Activated B cell treated with CpG ODN at 0.5 μM for 24 hours (primary cell): ENCODE measurements at places on chromosomes 5 and 9. TPM values are rescaled to one million over a fixed set of nuclear protein-coding genes. Genes with fewer than 3 reads are reported as not detected.

DNA sequence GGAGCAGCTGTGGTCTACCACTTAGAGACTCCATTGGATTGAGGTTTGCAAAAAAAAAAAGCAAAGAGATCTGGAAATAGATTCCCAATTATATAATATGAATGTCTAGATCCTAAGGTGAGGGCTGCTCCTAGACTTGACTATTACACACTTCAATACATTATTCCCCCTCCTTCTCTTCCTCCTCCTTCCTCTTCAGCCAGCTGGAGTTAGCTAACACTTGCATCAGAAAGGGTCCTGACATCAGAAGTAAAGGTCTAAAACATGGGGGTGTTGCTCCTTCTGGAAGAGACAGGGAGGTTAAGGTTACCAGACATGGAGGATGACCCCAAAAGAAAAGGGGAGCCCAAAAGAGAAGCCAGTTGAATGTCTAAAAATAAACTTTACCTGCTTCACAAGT, 12.9 kb upstream of the NR3C1 start:
- H3K27me3 ChIP-seq, result no peaks in the 10 kb centered on the region
- peaks cover 40% of the 10 kb centered on the region for H3K4me1 ChIP-seq
- H3K27ac ChIP-seq, result no peak overlapping the region

DNA sequence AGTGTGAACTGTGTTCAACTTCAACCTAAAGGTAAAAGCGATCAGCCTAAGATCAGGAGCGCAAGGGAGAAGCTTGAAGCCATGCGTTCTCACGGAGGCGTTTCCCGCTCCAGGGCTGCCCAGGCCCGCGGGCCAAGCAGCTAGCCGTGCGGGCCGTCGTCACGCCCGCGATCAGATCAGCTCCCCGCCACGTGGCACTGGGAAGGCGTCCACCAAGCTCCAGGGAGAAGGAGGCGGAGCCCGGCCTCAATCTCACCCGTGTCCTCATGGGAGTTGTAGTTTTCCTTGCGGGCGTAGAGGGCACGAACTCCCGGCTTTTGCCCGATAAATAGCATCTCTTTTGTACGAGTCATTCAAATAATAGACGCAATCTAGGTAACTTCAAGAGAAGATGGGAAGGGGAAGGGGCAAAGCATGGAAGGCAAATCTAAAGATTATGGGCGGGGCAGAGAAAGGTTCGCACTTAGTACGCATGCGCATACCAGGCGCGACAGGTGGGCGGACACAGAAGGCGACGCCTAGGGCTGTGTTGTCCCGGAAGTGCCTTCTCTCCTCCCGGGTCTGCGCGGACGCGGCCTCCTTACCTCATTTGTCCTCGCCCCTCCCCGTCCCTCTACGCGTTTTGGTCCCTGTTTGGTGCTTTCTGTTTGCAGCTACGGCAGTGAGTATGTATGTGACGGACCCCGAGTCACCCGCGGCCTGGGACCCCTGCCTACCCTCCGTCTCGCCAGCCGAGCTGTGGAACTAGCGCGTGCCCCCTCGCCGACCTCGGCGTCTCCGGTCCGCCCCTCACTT, 40.8 kb upstream of the ZCCHC7 start:
- H3K27ac ChIP-seq, result peak overlapping the region; percentile 95
- peaks cover 78% of the 10 kb centered on the region for H3K4me1 ChIP-seq
- no peaks in the 10 kb centered on the region for H3K27me3 ChIP-seq
- H3K4me3 ChIP-seq, result peak overlapping the region; percentile 94
- DNase-seq, result peak; percentile 78

- H3K27ac ChIP-seq, result no peak within 1 kb of the TSS
- peak within 1 kb of the TSS; percentile 74 for H3K4me3 ChIP-seq
- H3K4me1 ChIP-seq, result peaks cover 20% of the 10 kb centered on the region
- H3K27me3 ChIP-seq, result no peaks in the 10 kb centered on the region
Observed at GRCh38 chr5:151020304-151021110, at the start of gene GPX3. TSS of gene GPX3 (plus strand) at chr5:151020591. CDS start at chr5:151020655, 64 bp downstream.

GRCh38 chr9:137277329-137278041, at the start of gene TOR4A:
TSS of gene TOR4A (plus strand) at chr9:137277726. CDS start at chr9:137278690, 964 bp downstream.
- H3K4me1 ChIP-seq, result peaks cover 47% of the 10 kb centered on the region
- H3K27ac ChIP-seq, result peak within 1 kb of the TSS; percentile 93
- peak within 1 kb of the TSS; percentile 85 for H3K4me3 ChIP-seq
- no peaks in the 10 kb centered on the region for H3K27me3 ChIP-seq

- H3K4me3 ChIP-seq, result no peak overlapping the region
- H3K36me3 ChIP-seq, result no peaks in the 10 kb centered on the region
- no peak overlapping the region for H3K27ac ChIP-seq
- H3K27me3 ChIP-seq, result no peaks in the 10 kb centered on the region
- no peaks in the 10 kb centered on the region for H3K4me1 ChIP-seq
Observed at GRCh38 chr5:136674178-136674577, 308.8 kb upstream of the TRPC7 start.

DNA sequence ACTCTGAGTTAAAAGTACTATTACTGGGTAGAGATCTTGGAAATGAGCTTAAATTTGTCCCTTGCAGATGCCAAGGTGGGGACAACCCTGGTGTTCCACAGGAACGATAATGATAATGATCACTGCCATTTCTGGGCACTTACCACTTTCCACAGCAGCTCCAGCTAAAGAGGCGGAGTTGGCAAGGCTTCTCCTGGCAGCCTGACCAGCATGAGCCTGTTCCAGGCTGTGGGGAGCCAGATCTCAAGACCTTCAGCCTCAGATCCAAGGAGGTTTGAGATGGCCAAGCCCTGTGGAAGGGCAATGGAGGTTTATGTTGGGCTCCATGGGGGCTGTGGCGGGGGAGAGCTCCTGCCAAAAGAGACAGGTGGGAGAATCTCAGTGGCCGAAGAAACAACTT, 244.9 kb upstream of the MVB12B start:
- H3K4me1 ChIP-seq, result no peaks in the 10 kb centered on the region
- no peak overlapping the region for H3K4me3 ChIP-seq
- H3K27me3 ChIP-seq, result peaks cover 27% of the 10 kb centered on the region
- H3K27ac ChIP-seq, result no peak overlapping the region

DNA sequence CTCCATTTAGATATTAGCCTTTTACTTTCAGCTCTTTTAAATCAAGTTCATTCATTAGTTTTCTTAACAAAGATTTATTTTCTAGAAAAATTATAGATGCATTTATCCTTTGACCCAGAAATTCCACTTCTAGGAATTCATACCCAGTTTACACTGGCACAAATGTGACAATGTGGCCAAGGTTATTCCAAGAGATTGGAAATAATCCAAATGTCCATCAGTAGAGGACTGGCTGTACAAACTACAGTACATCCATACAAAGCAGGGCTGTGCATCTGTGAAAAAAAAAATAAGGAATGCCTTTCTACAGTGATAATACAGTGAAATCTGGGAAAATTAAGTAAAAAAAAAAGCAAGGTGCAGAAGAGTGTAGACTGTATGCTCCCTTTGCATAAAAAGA, 149.2 kb downstream of the GABBR2 start:
- no peaks in the 10 kb centered on the region for H3K4me1 ChIP-seq
- H3K4me3 ChIP-seq, result no peak overlapping the region
- H3K36me3 ChIP-seq, result no peaks in the 10 kb centered on the region
- DNase-seq, result no peak
- H3K27me3 ChIP-seq, result peaks cover 10% of the 10 kb centered on the region
- no peak overlapping the region for H3K27ac ChIP-seq

GRCh38 chr5:57859626-57860025, 377.0 kb upstream of the ACTBL2 start:
- H3K4me3 ChIP-seq, result no peak overlapping the region
- no peaks in the 10 kb centered on the region for H3K36me3 ChIP-seq
- no peaks in the 10 kb centered on the region for H3K27me3 ChIP-seq
- no peaks in the 10 kb centered on the region for H3K4me1 ChIP-seq

DNA sequence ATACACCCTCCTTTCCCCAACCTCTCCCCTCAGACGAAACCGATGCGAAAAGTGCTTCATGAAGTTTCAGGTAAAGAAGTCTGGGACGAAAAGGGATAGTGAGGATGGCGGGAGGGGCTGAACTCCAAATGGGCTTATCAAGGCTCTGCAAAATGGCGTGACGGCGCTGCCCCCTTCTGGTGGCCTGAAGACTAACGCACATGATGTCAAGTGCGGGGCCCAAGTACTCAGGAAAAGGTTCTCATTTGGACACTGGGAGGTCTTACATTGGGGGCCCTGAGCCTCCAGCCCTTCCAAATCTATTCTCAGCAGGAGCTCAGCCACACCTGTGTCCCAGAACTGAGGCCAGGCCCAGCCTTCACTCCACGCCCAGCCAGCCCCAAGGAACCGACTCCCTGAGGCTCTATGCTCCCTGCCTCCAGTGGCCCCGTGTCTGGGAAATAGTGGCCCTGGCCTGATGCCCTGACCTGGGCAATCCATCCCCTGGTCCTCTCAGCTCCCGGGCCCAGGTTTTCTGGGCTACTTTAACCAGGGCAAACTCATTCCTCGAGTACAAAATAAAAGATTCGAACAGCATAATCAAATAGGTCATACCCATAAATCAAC, 119.9 kb downstream of the KCNIP1 start:
- peaks cover 6% of the 10 kb centered on the region for H3K27me3 ChIP-seq
- no peak overlapping the region for H3K4me3 ChIP-seq
- DNase-seq, result no peak
- no peaks in the 10 kb centered on the region for H3K36me3 ChIP-seq
- no peak overlapping the region for H3K27ac ChIP-seq
- H3K4me1 ChIP-seq, result no peaks in the 10 kb centered on the region

DNA sequence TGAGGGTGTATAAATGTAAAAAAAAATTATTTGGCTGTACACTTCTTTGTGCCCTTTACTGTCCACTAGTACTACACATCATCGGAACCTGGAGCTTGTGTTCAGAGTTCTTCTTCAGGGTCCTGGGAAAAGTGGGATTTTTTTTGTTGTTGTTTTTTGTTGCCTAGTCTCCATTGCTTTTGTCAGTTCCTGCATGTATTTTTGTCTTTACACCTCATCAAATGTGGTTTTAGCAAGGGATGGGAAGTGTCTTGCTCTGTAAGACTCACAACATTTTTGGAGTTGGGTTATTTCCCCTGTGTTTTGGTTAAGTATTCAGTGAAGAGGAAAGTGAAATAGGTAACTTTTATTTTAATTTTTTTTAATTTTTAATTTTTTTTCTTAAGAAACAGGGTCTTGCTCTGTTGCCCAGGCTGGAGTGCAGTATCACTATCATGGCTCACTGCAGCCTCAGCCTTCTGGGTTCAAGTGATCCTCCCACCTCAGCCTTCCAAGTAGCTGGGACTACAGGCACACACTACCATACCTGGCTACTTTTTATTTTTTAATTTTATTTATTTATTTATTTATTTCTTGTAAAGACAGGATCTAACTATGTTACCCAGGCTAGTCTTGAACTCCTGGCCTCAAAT, 40.7 kb downstream of the GARNL3 start:
- no peaks in the 10 kb centered on the region for H3K4me1 ChIP-seq
- no peak overlapping the region for H3K4me3 ChIP-seq

DNA sequence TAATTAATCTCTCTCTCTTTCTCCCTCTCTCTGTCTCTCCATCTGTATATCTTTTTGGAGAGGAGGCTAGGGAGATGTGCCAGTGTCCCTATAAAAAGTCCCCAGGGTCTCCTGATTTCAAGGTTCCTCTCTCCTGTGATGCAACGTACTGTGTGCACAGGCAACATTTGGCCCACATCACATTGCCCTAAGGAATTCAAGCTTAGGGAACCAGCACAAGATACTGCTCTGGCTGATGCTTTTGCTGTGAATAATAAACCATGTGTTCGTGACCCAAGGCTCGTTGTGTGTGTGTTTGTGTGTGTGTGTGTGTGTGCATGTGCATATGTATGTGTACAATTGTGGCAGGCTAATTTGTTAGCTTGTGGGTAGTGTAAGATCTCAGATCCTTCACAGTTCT, 9.7 kb downstream of the SPATA9 start:
- no peak for DNase-seq
- no peak overlapping the region for H3K27ac ChIP-seq
- no peak overlapping the region for H3K4me3 ChIP-seq
- H3K4me1 ChIP-seq, result no peaks in the 10 kb centered on the region
- no peaks in the 10 kb centered on the region for H3K27me3 ChIP-seq

DNA sequence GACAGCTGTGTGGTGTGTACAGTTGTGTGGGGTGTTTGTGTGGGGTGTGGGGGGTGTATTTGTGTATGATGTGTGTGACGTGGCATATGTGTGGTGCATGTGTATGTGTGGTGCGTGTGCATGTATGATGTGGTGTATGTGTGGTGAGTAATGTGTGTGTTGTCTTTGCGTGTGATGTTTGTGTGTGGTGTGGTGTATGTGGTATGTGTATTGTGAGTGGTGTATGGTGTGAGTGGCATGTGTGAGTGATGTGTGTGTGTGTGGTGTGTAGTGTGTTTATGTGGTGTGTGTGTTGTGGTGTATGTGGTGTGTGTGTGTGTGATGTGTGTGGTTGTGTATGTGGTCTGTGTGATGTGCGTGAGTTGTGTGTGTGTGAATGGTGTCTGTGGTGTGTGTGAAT, 191.1 kb downstream of the MELK start:
- H3K4me1 ChIP-seq, result no peaks in the 10 kb centered on the region
- H3K36me3 ChIP-seq, result no peaks in the 10 kb centered on the region
- no peak overlapping the region for H3K27ac ChIP-seq
- H3K27me3 ChIP-seq, result peaks cover 25% of the 10 kb centered on the region
- no peak overlapping the region for H3K4me3 ChIP-seq

DNA sequence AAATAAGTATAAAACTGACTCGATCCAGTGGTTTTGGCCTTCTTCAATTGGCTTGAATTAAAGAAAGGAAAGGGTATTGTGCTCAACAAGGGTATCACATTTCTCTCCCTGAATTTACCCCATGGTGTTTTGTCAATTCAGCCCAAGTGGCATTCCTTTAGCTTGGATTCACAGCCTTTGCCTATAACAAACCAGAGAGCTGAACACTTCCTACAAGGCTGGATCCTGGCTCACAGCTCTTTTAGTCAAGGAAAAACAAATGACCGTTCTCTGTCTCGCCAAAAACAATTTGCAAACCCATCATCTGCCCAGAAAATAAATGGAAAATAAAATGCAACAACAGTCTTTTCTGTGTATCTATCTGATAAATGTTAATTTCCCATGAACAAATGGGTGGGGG, 5.7 kb downstream of the ZNF366 start:
- DNase-seq, result no peak
- no peak overlapping the region for H3K27ac ChIP-seq
- H3K36me3 ChIP-seq, result no peaks in the 10 kb centered on the region
- H3K27me3 ChIP-seq, result peaks cover 9% of the 10 kb centered on the region
- no peaks in the 10 kb centered on the region for H3K4me1 ChIP-seq

DNA sequence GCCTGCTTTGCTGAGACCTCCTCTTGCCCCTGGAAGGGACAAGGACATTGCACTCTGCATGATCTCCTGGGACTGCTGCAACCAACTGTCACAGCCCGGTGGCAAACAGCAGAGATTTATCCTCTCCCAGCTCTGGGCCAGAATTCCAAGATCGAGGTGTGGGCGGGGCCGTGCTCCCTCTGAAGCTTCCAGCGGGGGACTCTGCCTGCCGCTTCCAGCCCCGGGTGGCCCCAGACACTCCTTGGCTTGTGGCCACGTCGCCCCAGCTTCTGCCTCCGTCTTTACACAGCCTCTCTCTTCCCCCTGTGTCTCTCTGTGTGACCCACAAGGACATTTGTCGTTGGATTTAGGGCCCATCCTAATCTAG, 67.1 kb downstream of the COL5A1 start:
- H3K4me1 ChIP-seq, result no peaks in the 10 kb centered on the region
- no peak for DNase-seq
- no peak overlapping the region for H3K4me3 ChIP-seq
- H3K27ac ChIP-seq, result no peak overlapping the region

GRCh38 chr9:76032038-76032796, 141.7 kb downstream of the PCSK5 start:
- H3K4me3 ChIP-seq, result no peak overlapping the region
- no peaks in the 10 kb centered on the region for H3K36me3 ChIP-seq
- H3K27ac ChIP-seq, result no peak overlapping the region
- no peak for DNase-seq
- H3K4me1 ChIP-seq, result no peaks in the 10 kb centered on the region

PCDHA13 gene
- not detected in 2 replicates for total RNA-seq

HACD4 gene
- 3.3 and 4.1 TPM in 2 replicates for total RNA-seq

FCHO2 gene
- total RNA-seq, result 3.2 and 5.3 TPM in 2 replicates

ACTL7A gene
- total RNA-seq, result not detected in 2 replicates

AJM1 gene
- total RNA-seq, result 1.0 and 1.6 TPM in 2 replicates

PHF24 gene
- 0.13 TPM in 1 of 2 replicates, not detected in the other for total RNA-seq

NTRK2 gene
- total RNA-seq, result 0.07 and 0.10 TPM in 2 replicates

OR1K1 gene
- total RNA-seq, result not detected in 2 replicates
